ENCODE measurements at places on chromosomes 2 and 18.

- no peak for DNase-seq
Measured at GRCh38 chr2:143906850-143907249, 613.1 kb downstream of the ZEB2 start.

- DNase-seq = peak; percentile 38
Measured at GRCh38 chr2:37585295-37585908, 86.0 kb downstream of the CDC42EP3 start.

DNA sequence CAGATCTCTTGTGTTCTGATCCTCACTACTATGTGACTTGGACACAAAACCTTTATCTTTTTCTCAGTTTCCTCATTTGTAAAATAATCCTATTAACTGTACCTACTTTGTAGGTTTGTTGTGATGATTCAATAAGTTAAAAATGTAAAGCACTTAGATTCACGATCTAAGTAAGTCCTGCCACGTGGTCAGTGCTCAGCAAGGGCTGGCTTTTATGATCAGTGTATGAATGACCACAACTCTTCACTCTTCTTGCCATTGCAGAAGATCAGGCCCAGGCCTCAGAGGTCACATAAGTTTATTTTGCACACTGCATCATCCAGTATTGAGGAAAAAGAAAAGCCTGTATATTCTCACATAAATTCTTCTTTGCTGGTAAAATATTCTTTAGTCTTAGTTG lies 1192.5 kb upstream of the ACVR2A start:
- DNase-seq = peak; percentile 68

DNA sequence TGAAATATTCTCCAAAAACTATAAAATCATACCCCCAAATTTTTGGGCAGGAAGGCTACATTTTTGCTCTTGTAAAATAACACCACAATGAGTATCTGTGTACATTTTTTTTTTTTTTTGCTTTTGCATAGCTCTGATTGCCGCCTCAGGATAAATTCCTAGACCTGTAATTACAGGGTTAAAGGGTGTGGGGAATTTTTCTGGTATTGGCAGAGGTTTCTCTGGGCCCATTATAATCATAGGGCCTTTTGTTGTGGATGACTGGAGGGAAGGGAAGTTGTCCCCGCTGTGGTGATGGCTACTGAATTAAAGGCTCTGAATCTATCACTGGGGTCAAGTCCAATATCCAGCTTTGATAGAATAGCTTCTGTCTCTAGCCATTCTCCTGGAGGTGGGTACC lies 26.6 kb downstream of the CCDC195 start:
- no peak for DNase-seq

DNA sequence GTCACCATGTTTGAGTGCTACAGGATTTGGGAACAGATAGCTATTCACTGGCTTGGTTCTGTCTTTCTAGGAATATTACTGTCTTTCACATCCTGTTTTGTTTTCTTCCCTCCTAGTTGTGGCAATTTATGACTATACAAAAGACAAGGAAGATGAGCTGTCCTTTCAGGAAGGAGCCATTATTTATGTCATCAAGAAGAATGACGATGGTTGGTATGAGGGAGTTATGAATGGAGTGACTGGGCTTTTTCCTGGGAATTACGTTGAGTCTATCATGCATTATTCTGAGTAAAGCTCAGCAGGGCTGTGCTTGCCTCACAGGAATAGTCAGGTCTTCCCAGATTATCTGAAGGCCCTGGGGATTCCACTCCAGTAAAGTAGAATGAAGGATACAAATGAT lies 98.9 kb downstream of the ABI2 start:
- DNase-seq = peak; percentile 92

- DNase-seq = no peak
Measured at GRCh38 chr2:85978883-85979780, 90.3 kb upstream of the ST3GAL5 start.

DNA sequence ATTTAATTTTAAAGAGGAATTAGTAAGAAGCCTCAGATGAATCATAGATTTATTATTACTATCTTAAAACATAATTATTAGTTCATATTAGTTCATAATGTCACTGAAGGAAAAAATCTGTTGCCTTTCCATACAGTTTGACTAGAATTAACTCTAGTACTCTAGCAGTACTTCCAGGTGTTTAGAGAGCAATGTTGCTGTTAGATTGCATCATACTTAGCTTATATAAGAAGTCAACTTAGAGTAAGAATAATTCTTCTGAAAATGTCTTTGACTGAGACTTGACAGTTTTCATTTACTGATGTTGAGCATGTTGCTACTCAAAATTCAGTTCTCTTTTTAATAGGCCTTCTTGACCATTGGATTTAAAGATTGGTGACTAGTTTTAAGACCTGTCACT lies 4.7 kb downstream of the RAB3GAP1 start:
- peak; percentile 15 for DNase-seq

DNA sequence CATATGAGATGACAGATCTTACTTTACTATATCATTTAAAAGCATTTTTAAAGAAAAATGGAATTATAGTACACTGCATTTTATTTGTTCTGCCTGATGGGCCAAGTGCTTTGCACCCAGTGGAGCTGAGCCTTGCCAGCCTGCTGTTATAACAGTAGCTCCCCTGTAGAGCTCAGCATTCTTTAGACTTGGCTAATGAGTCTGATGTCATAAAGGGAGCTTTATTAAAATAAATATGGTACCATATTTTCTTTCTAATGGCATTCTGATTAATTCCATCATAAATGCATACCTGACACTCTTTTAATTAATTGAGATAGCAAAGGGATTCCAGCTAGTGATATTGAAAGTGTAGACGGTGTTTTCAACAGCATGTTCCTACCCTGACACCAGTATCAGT lies 40.7 kb downstream of the PARD3B start:
- peak; percentile 28 for DNase-seq

DNA sequence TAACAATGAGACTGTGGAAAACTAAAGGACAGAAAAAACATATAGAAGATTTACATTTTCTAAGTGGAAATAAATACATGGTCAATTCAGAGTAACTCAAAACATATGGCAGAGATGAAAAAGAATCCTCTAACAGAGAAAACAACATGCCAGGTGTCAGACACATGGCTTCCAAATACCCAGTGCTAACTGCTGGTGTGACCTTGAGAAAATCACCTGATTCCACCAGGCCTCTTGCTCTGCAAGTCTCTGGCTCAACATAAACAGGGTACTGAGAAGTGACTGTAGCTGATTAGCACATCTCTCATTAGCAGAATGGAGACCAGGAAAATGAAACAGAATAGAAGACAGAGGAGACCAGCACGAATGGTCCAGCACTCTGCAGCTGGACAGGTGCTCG lies 210.8 kb downstream of the HNMT start:
- DNase-seq = no peak

DNA sequence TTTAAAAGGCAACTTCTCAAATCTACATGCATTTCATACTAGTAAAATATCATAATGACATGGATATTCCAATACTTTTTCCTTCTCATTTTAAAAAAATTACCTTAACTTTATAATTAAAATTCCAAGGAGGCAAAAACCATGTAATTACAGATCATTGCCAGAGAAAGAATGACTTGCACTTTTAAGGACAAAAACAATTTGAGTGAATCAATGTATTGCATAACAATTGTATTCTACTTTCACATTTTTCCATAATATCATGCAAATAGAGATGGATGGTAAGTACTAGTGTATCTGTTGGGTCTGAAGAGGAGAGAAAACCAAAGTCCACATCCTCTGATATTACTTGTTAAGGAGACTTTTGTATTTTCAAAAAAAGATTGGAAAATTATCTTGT lies 89.5 kb upstream of the NCK2 start:
- DNase-seq = no peak

GRCh38 chr18:10579079-10579867 lies 53.4 kb downstream of the NAPG start:
- peak; percentile 88 for DNase-seq

DNA sequence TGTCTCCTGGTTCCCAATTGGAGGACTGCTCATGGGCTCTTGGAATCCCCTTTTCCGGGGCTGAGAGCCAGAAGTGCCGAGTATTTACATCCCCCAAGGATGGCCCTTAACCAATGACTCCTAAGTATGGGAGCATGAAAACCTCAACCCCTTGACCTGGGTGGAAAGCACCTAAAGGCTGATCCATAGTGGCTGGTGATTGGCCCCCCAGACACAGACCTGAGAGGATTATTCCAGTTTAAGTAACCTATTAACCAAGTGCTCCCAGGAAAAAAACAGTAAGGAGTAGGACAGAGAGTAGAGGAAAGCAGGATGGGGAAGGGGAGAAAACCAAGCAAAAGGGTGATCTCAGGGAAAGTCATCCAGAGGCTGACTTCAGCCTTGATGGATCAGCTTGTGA lies 206.1 kb upstream of the RND3 start:
- no peak for DNase-seq

DNA sequence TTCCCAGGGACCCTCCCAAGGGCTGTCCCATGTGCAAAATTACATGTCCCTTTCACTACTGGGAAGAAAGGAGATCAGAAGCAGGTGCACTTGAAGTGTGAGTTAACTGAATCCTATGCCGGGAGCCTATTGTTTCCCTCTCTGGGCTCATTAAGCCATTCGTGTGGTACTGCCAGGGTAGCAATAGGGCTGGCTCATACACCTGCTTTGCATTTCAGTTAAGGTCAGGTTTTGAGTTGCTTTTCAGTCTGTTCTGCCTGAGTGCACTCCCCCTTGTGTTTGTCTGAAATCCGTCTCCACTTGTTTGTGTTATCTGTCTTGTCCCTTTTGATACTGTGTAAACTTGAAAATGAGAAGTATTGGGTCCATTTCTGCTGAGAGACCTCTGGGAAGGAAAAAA lies 1232.6 kb upstream of the NRXN1 start:
- DNase-seq = no peak

DNA sequence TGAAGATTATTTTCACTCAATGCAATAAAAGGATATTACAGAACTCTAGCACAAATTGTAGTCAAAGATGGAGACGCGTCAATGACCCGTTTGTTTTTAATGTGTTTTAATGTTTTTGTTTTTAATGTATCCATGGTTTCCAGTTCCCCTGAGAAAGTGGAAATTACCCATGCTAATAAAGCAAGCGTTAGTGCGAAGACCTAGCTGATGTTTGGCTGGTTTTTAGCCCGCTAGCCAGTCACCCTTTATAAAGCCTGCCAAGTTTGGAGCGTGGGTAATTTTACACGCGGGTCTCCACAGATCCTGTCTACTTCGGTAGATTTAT lies 430 bp upstream of the CHMP1B start:
- DNase-seq = no peak

GRCh38 chr2:78978340-78978739 lies 47.2 kb upstream of the REG3G start:
- DNase-seq = no peak
